ENCODE measurements at places on chromosomes 1 and 21.

GRCh38 chr1:206893380-206893779 lies 3.9 kb upstream of the IL24 start:
- no peak for DNase-seq

GRCh38 chr1:41500378-41500777 lies 15.9 kb upstream of the EDN2 start:
- no peak for DNase-seq

GRCh38 chr1:70571191-70571590 lies 160.1 kb downstream of the CTH start:
- no peak for DNase-seq

GRCh38 chr1:193451001-193451400 lies 264.6 kb upstream of the B3GALT2 start:
- no peak for DNase-seq

- DNase-seq: no peak
These were observed 58.2 kb upstream of the LRRC8B start for GRCh38 chr1:89466307-89466930.

DNA sequence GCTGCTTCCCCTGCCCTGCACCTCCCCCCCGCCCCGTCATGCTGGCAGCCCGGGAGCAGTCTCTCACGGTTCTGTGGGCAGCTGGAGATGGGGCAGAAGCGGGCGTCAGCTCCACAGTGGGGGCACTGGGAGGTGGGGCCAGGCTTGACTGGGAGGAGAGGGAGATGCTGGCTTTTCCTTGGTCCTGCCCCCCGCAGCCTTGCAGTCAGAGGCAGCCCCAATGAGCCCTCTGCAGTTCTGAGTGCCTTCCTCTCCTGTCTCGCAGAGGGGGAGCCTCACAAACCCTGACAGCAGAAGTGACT lies 21.7 kb downstream of the ARHGEF10L start:
- DNase-seq: no peak

DNA sequence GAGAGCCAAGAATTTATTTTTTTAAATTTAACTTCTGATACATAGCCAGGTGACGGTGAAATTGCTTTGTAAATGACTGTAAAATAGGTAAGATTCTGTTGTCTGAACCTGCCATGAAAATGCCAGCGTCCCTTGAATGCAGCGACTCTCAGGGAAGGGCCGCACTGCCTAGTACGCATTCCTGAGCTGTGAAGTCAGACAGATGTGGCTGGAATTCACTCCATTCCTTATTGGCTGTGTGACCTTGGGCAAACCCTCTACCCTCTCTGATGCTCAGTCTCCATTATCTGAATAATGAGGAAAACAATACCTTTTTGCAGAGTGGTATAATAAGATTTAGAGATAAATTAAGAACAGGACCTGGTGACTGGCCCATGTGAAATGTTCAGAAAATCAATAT lies 167.1 kb upstream of the DAB1 start:
- DNase-seq: no peak

DNA sequence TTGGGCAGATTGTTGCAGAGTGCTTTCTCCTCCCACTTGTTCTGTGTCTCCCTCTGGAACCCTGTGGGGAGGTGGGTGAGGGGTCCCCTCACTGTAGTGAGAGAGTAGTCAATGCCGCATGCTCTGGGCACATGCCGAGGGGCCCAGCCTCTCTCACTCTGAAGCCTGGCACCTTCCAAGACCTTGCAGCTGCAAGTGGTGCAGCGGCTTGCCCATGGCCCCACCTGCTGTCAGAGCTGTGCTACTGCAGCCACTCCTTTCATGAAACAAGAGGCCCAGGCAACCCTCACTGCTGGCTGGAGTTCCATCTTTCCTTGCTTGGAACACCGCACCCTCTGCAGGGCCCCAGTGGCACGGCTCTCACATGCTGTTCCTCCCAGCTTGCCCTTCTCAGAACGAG lies 58.4 kb upstream of the COL6A1 start:
- no peak for DNase-seq

DNA sequence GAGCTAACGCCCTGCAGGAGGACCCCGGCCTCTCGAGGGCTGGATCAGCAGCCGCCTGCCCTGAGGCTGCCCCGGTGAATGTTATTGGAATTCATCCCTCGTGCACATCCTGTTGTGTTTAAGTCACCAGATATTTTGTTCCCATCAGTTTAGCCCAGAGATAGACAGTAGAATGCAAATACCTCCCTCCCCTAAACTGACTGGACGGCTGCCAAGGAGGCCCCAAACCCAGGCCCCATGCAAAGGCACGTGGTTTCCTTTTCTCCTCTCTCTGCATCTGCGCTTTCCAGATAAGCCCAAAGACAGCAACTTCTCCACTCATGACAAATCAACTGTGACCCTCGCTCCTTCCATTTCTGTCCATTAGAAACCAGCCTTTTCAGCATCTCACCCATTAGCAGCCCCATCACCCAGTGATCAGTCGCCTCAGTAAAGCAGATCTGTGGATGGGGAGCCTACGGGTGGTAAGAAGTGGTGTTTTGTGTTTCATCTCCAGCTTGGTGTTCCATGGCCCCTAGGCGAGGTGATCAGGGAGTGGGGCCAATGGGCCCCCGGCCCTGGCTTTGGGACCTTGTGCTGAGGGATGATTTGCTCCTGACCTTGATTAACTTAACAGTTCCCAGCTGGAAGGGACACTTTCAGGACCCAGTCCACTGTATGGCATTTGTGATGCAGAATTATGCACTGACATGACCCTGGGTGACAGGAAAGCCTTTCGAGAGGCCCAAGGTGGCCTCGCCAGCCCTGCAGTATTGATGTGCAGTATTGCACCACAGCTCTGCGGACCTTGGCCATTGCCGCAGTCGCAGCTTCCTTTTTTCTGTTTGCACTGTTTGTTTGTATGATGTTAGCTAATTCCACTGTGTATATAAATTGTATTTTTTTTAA lies 5.2 kb downstream of the NPPA start:
- DNase-seq: no peak

GRCh38 chr1:169915150-169915549 lies 21.5 kb upstream of the SCYL3 start:
- DNase-seq: no peak

- DNase-seq: no peak
These were observed 201.8 kb downstream of the SIPA1L2 start for GRCh38 chr1:232428036-232428645.

GRCh38 chr1:201697174-201697573 lies 131.8 kb upstream of the IPO9 start:
- DNase-seq: no peak

DNA sequence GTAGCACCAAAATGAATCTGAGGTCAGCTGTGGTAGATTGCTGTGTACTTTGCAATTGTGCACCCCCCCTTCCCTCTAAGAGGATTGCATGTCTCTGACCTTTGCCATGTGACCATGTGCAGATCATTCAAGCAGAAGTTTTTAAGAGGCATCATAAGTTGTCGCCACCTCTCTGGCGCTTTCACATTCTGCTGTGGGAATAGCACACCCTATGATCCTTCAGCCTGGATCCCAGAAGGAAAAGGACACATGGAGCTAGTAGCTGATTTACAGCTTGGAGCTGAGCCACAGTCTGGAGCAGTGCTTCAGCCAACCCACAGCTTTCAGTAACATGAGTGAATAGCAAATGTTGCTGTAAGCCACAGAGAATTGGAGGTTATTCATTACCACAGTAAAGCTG lies 158.5 kb downstream of the TSEN15 start:
- no peak for DNase-seq

DNA sequence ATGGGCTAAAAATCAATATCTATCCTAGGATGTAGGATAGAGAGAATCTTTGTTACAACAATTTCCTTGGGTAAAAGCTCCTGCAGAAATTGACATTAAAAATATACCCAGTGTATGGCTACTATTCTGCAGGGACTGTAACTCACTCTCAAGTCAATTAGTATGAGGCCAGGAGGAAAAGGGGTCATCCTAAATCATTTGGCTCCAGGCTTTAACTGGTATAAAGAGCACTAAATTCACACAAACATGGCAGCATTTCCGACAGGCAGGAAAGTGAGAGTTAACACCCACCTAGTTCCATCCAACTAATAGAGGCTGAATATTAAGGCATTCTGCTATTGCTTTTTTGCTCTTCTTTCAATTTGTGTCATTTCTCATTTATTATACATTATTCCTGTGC lies 218.6 kb upstream of the C1orf87 start:
- DNase-seq: no peak

GRCh38 chr1:200887036-200887435 lies 7.7 kb upstream of the INAVA start:
- DNase-seq: no peak

GRCh38 chr1:235331401-235331800 lies 3.0 kb downstream of the GGPS1 start:
- DNase-seq: no peak

DNA sequence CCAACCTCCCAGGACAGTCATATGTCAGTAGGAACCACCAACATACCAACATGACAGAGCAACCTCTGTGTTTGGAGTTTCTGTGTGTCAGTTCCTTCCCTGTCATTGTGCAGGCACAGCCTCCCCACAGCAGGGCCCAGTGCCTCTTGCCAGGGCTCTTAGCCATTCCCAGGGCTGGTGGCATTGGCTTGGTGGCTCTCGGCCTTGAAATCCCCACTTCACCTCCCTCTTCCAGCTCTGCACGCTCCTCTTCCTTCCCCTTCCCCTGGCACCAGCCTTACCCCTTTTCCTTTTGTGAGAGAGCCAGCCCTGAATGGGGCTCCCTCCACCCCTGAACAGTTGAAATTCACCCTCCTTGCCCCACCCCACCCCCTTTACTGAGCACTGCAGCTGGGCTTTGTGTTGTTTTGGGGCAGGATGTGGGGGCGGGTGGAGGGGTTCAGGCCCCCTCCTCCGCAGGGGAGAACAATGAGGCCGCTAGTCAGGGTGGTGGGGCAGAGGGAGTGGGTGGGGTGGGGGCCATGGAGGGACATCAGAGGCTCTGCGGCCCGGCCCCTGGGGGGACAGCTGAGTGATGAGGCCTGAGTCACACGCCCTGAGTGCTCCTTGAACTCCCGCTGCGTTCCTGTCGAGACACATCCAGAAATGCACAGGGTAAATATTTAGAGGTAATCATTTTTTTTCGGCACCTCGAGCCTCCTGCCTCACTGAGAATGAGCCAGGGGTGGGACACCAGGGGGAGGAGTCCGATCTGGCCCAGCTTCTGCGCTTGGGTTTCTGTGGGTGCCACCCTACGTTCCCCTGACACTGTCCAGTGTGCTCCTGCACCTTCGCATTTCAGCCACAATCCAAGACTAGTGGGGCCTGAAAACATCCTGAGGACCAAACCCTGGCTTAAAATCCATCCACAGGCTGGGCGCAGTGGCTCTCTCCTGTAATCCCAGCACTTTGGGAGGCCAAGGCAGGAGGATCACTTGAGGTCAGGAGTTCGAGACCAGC lies 28.6 kb downstream of the LGR6 start:
- no peak for DNase-seq

- DNase-seq: no peak
These were observed 151.8 kb upstream of the GREM2 start for GRCh38 chr1:240763771-240764170.

GRCh38 chr1:77143529-77144121 lies 75.6 kb downstream of the PIGK start:
- no peak for DNase-seq

DNA sequence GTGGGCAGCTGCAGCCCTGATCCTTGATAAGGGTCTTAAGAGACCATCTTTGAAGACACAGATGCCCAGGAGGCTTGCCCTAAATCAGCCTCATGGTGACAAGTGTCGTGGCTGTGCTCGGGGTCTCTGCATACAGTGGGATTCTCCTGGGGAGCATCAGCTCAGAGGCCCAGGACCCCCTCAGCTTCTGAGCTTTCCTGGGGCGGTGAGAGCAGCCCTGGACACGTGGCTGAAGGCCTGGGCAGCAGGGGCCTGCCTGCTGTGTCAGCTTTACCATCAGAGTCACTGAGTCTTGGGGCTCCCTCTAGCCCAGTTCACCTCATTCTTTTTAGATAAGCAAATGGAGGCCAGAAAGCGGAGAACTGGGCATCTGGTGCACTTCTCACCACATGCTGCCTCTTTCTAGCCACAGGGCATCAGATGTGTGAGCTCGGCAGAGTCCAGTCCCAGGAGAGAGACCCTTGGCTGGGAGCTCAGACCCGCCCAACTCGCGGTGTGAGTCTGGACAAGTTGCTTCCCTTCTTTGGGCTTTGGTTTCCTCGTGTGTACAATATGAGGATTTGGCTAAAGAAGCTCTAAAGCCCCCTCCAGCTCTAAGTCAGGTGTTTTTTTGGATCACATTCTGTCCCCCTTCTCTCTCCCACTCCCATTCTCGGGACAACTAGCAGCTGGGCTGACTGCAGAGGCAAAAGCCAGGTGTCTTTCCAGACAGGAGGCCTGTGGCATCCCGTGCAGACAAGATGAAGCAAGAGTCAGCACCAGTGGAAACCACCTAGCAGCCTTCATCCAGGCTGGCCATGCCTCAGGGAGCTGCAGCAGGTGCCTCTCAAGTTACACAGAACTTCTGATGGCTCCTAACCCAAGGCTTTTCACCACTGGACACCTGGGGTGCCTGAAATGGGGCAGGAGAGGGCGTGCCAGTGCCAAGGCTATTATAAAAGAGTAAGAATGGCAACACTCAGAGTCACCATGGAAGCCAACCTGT lies 119.1 kb downstream of the KCNN3 start:
- DNase-seq: no peak

DNA sequence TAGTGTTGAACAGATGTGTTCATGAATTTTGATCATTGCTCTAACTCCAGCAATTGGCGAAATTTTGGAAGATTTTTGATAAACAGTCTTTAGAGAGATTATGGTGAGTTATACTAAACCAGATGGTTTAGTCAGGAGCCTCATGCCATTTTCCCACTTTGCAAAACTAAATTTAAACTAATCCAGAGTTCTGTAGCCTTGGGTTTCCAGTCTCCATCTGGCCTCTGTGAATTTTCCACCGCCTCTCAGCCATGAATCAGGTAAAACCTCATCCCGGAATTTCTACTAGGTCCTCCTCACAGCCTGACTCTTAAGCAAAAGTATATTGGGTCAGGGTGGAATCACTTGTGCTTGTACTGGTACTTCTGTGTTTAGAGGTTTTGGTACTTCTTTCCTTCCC lies 44.8 kb downstream of the CLEC20A start:
- no peak for DNase-seq

DNA sequence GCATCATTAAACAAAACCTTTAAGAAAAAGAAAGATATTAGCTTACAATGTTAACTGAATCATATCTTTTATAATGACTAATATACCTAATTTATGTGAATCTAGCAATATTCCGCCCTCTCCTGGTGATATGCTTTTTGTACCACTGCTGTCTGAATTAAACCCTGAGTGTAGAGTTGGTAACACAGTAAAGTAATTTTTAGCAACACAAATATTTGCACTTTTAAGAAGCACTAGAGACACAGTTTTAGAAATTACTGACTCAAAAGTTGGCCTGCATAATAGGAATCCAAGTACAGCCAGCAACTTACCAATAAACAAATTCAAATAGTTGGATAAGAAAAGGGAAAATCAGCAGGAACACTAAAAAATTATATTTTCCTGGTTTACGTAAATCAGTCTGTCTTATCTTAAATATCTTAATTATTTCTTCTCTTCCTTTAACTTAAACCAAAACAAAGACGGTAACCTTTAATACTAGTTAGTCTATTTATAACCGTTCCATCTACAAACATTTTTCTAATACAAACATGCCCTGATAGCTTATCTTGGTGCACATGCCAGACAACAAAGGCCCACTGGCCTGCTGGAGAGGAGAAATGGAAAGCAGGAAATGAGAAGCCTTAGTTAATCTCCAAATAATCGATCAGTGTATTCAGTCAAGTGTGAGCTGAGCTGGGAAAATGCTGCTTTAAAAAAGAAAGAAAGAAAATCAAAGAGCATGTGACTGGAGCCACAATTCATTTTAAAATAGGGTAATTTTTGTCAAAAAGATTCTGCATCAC lies 246.0 kb downstream of the RERE start:
- DNase-seq: no peak

- DNase-seq: no peak
These were observed 94.1 kb downstream of the COL24A1 start for GRCh38 chr1:86062453-86062852.

GRCh38 chr1:241292973-241293372 lies 64.0 kb downstream of the RGS7 start:
- no peak for DNase-seq
